ENCODE measurements at places on chromosomes 5 and 9.

DNA sequence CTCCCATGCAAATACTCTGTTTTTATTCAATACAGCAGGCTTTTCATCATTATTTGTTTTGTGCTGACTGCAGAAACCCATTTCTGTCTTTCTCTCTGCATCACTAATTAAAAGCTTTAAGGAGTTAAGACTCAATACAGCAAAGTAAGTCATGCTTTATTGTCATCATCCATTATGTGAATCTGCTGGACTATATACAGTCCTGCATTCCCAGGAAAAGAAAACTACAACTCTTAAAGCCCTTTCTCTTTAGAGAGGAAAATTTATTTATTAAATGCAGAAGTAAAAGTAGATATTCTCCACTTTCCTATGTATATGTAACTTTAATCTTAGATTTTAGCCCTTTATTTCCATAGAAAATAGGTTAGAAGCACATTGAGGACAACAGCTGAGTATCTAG is 706.6 kb upstream of the RGMB start:
- H3K27me3 ChIP-seq, result peaks cover 7% of the 10 kb centered on the region
- H3K4me3 ChIP-seq, result no peak overlapping the region
- H3K4me1 ChIP-seq, result peaks cover 3% of the 10 kb centered on the region
- no peak overlapping the region for H3K27ac ChIP-seq
- no peak for DNase-seq

DNA sequence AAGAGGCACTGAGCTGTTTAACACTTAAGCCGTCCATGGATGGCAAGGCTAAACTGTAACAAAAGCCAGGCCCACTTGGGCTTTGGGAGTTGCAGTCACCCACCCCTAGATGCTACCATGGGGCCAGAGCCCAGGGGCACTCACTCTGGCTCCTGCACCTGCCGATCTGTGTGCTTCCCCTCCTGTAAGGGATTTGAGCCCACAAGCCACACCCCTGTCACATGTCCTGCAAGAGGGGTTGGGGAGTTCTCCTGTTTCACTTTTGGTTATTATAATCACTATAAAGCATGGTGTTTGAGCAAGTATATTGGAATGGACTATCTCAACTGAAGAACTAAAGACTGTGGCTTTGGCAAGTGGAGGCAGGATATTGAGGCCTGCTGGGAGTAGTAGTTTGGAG is 14.0 kb upstream of the GPR151 start:
- DNase-seq, result peak; percentile 35
- H3K4me3 ChIP-seq, result no peak overlapping the region
- H3K27ac ChIP-seq, result no peak overlapping the region
- H3K36me3 ChIP-seq, result no peaks in the 10 kb centered on the region
- H3K27me3 ChIP-seq, result peaks cover 3% of the 10 kb centered on the region
- H3K4me1 ChIP-seq, result peaks cover 13% of the 10 kb centered on the region

- H3K27me3 ChIP-seq, result peaks cover 4% of the 10 kb centered on the region
- no peak for DNase-seq
- H3K4me1 ChIP-seq, result peaks cover 15% of the 10 kb centered on the region
- H3K36me3 ChIP-seq, result no peaks in the 10 kb centered on the region
- H3K27ac ChIP-seq, result no peak overlapping the region
- H3K4me3 ChIP-seq, result no peak overlapping the region
These were observed 14.0 kb upstream of the CFAP95 start for GRCh38 chr9:69806627-69807026.

- H3K36me3 ChIP-seq, result peaks cover 68% of the 10 kb centered on the region
- peak overlapping the region; percentile 67 for H3K27ac ChIP-seq
- peaks cover 38% of the 10 kb centered on the region for H3K4me1 ChIP-seq
- peak overlapping the region; percentile 29 for H3K4me3 ChIP-seq
- DNase-seq, result peak; percentile 41
- H3K27me3 ChIP-seq, result peaks cover 9% of the 10 kb centered on the region
These were observed 45.7 kb downstream of the TGFBR1 start for GRCh38 chr9:99150451-99151171.

DNA sequence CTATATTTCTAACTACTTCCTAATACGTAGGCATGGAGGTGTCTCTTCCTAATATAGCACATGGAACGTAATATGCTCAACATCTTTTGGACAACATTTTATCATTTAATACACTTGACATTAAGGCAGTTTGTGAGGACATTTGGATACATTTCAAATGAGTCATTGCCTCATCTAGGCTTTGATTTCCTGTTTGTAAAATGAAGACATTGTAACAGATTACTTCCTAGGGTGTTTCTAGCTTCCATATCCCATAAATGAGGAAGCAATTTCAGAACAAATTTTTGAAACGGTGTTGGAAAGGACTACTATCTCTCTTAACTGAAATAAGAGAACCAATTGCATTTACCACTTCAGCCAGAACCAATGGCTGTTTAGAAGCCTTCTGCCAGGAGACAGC is 38.7 kb downstream of the SLC28A3 start:
- no peak overlapping the region for H3K4me3 ChIP-seq
- H3K4me1 ChIP-seq, result peaks cover 23% of the 10 kb centered on the region
- no peak for DNase-seq
- H3K27ac ChIP-seq, result no peak overlapping the region
- H3K36me3 ChIP-seq, result peaks cover 7% of the 10 kb centered on the region
- no peaks in the 10 kb centered on the region for H3K27me3 ChIP-seq

DNA sequence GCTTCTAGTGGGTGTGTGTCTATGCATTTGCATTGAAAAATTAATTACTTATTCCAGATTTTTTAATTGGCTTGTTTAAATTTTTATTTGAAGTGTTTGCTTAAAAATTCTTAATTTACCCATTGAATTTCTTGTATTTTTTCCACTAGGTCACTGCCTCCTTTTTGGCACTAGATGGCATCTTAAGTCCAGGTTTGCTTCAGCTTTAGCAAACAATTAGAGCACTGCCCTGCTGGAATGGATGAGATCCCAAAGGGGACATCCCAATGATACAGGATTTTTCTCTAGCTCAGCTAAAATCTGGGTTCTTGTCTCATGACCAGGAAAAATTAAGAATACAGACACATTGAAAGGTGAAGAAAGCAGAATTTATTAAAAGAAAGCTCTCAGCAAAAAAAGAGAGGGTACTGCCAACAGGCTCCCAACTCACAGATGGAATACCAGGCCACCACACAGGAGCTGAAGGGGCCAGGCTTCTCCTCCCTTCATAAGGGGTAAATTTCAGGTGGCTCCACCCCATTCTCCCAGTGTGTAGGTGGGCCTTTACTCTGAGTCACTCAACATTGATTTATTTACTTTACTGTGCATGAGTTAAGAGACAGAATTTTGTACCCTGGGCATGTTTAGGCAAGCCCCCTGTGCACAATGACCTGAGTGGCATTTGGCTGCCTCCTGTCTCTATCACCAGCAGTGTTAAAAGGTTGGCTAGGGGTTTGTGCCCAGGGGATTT is 532.4 kb downstream of the ANXA1 start:
- H3K27ac ChIP-seq, result no peak overlapping the region
- DNase-seq, result no peak
- no peaks in the 10 kb centered on the region for H3K4me1 ChIP-seq
- H3K4me3 ChIP-seq, result no peak overlapping the region
- no peaks in the 10 kb centered on the region for H3K27me3 ChIP-seq
- no peaks in the 10 kb centered on the region for H3K36me3 ChIP-seq

- H3K27me3 ChIP-seq, result no peaks in the 10 kb centered on the region
- no peaks in the 10 kb centered on the region for H3K4me1 ChIP-seq
- no peak overlapping the region for H3K4me3 ChIP-seq
- no peak overlapping the region for H3K27ac ChIP-seq
- no peaks in the 10 kb centered on the region for H3K36me3 ChIP-seq
These were observed 489.3 kb downstream of the TLE4 start for GRCh38 chr9:80061096-80061495.

- H3K4me1 ChIP-seq, result peaks cover 51% of the 10 kb centered on the region
- H3K36me3 ChIP-seq, result peaks cover 57% of the 10 kb centered on the region
- peaks cover 2% of the 10 kb centered on the region for H3K27me3 ChIP-seq
- no peak for DNase-seq
These were observed 28.4 kb upstream of the TNFSF8 start for GRCh38 chr9:114958844-114959235.

GRCh38 chr9:81455462-81456219 is 233.7 kb downstream of the TLE1 start:
- H3K36me3 ChIP-seq, result no peaks in the 10 kb centered on the region
- no peak for DNase-seq
- no peak overlapping the region for H3K27ac ChIP-seq
- no peak overlapping the region for H3K4me3 ChIP-seq
- no peaks in the 10 kb centered on the region for H3K4me1 ChIP-seq
- H3K27me3 ChIP-seq, result no peaks in the 10 kb centered on the region

- H3K4me3 ChIP-seq, result no peak overlapping the region
- no peak overlapping the region for H3K27ac ChIP-seq
- no peaks in the 10 kb centered on the region for H3K27me3 ChIP-seq
- DNase-seq, result no peak
- no peaks in the 10 kb centered on the region for H3K4me1 ChIP-seq
These were observed 335.3 kb upstream of the ADAMTS16 start for GRCh38 chr5:4804691-4805360.

DNA sequence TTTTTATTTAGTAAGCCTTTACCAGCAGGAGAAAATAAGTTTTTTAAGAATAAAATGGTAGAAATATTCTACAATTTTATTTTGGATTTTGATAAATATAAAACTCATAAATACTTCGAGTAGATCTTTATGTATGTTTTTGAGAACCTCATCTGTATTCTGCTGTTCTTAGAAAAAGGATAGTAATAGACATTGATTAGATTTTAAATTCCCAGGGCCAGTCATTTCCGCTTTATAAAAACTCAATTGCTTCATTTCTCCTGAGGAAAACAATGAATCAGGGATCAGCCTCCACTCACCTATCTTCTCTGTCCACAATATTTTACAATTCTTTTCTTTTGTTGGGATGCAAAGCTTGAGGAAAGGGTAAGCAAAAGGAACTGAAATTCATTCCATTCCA is 1983.5 kb upstream of the C9orf72 start:
- no peaks in the 10 kb centered on the region for H3K4me1 ChIP-seq
- DNase-seq, result no peak
- no peaks in the 10 kb centered on the region for H3K36me3 ChIP-seq
- no peak overlapping the region for H3K4me3 ChIP-seq
- H3K27me3 ChIP-seq, result no peaks in the 10 kb centered on the region

- no peak overlapping the region for H3K4me3 ChIP-seq
- no peak for DNase-seq
These were observed 242.6 kb downstream of the AUH start for GRCh38 chr9:91119142-91119541.

- H3K36me3 ChIP-seq, result no peaks in the 10 kb centered on the region
- H3K4me3 ChIP-seq, result no peak overlapping the region
- H3K27me3 ChIP-seq, result no peaks in the 10 kb centered on the region
- no peaks in the 10 kb centered on the region for H3K4me1 ChIP-seq
- H3K27ac ChIP-seq, result no peak overlapping the region
- no peak for DNase-seq
These were observed 1855.5 kb downstream of the MAT2B start for GRCh38 chr5:165360784-165361542.

DNA sequence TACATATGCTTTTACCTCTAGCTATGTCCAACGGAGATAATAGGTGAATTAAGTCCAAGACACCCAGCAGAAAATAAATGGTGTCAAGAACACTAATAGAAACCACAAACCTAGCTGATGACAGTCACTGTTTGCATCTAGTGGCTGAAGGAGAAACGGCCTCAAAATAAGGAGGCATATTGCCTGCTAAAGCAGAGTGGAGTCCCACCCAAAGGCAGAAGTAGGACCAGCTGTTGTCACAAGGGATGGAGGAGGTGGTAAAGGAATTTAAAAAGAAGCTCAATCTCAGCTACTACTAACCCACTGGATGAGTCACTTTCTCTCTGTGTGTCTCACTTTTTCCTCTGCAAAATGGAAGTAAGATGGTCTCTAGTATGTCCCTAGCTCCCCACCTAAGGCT is 224.3 kb downstream of the GRIA1 start:
- DNase-seq, result no peak
- no peak overlapping the region for H3K4me3 ChIP-seq
- H3K27ac ChIP-seq, result no peak overlapping the region
- no peaks in the 10 kb centered on the region for H3K27me3 ChIP-seq
- no peaks in the 10 kb centered on the region for H3K36me3 ChIP-seq
- H3K4me1 ChIP-seq, result no peaks in the 10 kb centered on the region

- peaks cover 32% of the 10 kb centered on the region for H3K36me3 ChIP-seq
- H3K4me1 ChIP-seq, result peaks cover 79% of the 10 kb centered on the region
- H3K4me3 ChIP-seq, result peak overlapping the region; percentile 87
- peak overlapping the region; percentile 87 for H3K27ac ChIP-seq
- peak; percentile 78 for DNase-seq
These were observed 1.1 kb upstream of the SEMA4D start for GRCh38 chr9:89498852-89499480.

All from activated CD4-positive, alpha-beta T cell treated with anti-CD3 and anti-CD28 coated beads, Interleukin-2, amount 10 ng/mL, durations not matched to agents 7 days and 5 days (primary cell).